Body of pancreas (tissue), 4 donors: ENCODE measurements at places on chromosomes 2 and 18. TPM values are rescaled to one million over a fixed set of nuclear protein-coding genes. Genes with fewer than 3 reads are reported as not detected.

DNA sequence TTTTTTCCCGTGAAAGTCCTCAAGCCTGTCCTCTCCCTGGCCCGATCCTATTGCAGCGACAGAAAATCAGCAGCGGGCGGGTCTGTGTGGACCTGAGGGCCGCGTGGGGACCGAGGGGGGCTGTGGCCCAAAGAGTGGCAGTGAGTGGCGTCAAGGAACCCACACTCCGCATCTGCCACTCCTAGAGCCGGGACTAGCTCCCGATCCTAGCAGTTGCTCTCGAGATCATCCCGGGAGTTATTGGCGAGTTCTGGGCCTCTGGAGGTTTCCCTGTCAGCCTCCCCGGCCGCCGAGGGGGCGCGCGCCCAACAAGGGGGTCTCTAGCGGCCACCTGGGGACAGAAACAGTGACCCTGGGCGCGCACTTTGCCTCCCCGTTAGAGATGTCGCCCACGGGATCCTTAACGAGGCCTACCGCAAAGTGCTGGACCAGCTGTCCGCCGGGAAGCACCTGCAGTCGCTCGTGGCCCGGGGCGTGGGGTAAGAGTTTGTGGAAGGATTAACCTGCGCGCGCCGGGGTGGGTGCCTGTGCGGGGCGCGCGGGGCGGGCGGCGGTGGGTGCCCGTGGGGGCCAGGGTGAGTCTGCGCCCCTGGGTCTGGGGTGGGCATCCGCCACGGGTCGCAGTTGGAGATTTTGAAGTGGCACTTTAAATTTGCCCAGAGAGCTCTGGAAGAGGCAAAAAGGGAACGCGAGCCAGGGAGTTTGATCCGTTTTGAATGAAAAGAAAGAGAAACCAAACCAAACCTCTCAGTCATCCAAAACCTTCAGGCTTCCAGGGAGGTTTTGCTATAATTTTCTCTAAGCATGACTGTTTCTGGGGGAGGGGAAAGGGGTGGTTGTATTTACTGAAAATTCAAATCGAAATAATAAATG is 3.5 kb downstream of the ADCYAP1 start:
- peak overlapping the region; percentile 24 for H3K4me3 ChIP-seq
- H3K27me3 ChIP-seq = peaks cover 49% of the 10 kb centered on the region
- H3K36me3 ChIP-seq = no peaks in the 10 kb centered on the region
- no peak overlapping the region for H3K27ac ChIP-seq
- peaks cover 46% of the 10 kb centered on the region for H3K4me1 ChIP-seq

DNA sequence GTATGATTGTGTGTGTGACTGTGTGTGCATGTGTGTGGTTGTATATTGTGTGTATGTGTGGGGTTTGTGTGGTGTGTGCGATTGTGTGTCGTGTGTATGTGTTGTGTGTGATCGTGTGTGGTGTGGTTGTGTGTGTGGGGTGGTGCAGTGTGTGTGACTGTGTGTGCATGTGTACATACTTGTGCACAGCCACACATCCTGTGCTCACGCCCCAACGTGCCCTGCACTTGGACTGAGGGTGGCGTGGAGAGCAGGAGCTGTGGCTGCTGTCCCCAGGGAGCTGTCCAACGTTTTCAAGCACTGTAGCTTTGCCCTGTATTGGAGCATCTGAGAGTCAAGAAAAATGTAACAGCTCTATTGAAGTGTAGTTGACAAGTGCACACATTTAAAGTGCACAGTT is 243.2 kb upstream of the HDAC4 start:
- no peaks in the 10 kb centered on the region for H3K36me3 ChIP-seq
- no peak overlapping the region for H3K27ac ChIP-seq
- no peak for DNase-seq

GRCh38 chr2:211454679-211455078 is 898.3 kb downstream of the CPS1 start:
- DNase-seq = peak; percentile 5
- no peaks in the 10 kb centered on the region for H3K27me3 ChIP-seq
- H3K27ac ChIP-seq = no peak overlapping the region
- H3K4me1 ChIP-seq = no peaks in the 10 kb centered on the region
- H3K36me3 ChIP-seq = no peaks in the 10 kb centered on the region

DNA sequence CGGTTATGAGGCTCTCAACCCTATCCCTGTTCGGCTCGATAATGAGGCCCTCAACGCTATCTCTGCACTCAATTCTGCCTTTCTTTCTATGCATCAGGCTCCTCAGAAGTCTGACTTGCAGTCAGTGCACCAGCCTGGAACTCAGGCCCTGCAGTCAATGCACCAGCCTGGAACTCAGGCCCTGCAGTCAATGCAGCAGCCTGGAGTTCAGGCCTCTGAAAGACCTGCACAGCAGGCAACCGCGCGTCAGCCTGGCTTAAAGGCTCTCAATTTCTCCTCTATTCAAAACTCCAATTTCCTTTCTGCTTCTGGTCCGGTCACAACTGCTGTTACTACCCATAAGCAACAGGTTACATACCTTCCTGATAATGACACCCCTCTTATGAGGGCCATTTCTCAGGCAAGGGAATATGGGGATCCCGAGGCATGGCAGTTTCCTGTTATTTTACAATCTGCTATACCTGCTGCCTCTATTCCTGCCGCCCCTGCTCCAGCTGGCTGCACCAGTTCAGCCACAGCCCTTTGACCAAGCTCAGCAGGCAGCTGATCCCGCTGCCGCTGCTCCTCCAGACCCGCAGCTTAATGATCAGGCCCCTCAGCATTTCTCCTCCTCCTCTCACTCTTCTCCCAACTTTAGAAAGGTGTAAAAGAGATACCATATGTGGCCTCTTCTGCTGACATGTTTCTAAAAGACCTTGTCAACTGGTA is 933.6 kb upstream of the FANCL start:
- no peaks in the 10 kb centered on the region for H3K36me3 ChIP-seq
- H3K4me1 ChIP-seq = no peaks in the 10 kb centered on the region
- no peak for DNase-seq
- H3K27me3 ChIP-seq = no peaks in the 10 kb centered on the region

DNA sequence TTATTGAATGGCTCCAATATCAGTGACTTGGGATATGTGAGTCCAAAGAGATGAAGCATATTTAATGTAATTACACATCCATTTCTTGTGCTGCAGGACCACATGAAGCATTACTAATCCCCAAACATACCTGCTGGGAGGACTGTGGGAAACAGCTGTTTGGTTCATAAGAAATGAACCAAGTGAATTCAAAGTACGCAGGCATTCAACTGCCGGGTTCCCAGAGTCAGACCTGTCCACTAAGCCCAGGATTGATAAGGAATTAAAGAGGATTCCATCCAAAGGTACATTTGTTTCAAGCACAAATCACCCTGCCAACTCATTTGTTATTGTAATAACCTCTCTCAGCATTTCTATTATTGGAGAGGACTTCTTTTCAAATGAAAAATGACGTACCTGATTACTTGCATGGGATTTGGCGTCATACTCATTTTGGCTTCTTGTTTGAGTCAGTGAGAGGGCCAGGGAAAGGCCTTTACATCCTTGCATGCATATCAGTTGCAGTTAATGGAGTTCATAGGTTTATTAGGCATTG is 230.7 kb downstream of the TXNL1 start:
- H3K27ac ChIP-seq = no peak overlapping the region
- H3K27me3 ChIP-seq = no peaks in the 10 kb centered on the region
- no peak overlapping the region for H3K4me3 ChIP-seq
- H3K4me1 ChIP-seq = no peaks in the 10 kb centered on the region

- H3K4me3 ChIP-seq = no peak overlapping the region
- no peaks in the 10 kb centered on the region for H3K27me3 ChIP-seq
- DNase-seq = no peak
- no peaks in the 10 kb centered on the region for H3K36me3 ChIP-seq
- H3K4me1 ChIP-seq = peaks cover 6% of the 10 kb centered on the region
- H3K27ac ChIP-seq = no peak overlapping the region
Measured at GRCh38 chr18:23706971-23707640, 17.9 kb downstream of the LAMA3 start.

DNA sequence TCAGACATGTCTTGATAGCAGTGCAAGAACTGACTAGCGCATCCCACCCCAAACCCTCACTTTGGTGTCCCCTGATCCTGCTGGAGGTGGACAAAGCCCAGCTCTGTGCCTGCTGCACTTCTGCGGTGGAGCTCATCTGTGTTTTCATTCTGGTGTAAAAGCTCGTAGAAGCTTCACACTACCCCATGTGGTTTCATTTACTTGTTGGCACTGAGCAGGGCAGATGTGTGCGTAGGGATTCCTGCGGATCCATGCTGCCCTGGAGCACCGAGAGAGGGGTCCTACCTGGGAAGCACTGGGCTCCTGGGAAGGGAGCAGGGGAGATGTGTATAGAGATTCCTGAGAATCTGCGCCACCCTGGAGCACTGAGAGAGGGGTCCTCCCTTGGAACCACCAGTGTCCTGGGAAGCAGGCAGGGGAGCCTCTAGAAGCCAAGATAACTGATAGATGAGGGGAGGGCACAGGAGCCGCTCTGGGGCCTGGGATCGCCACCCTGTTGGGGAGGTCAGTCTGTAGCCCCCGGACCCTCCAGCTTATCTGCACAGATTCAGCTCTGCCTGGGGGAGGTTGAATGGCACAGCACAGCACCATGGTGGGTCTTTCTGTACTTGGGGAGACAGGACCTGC is 106.9 kb upstream of the OTOS start:
- no peak overlapping the region for H3K27ac ChIP-seq
- H3K27me3 ChIP-seq = no peaks in the 10 kb centered on the region
- H3K36me3 ChIP-seq = no peaks in the 10 kb centered on the region
- H3K4me3 ChIP-seq = no peak overlapping the region

GRCh38 chr2:189594305-189594704 is 13.7 kb upstream of the SLC40A1 start:
- H3K36me3 ChIP-seq = no peaks in the 10 kb centered on the region
- H3K4me1 ChIP-seq = no peaks in the 10 kb centered on the region
- no peak overlapping the region for H3K4me3 ChIP-seq
- no peak for DNase-seq
- no peak overlapping the region for H3K27ac ChIP-seq

DNA sequence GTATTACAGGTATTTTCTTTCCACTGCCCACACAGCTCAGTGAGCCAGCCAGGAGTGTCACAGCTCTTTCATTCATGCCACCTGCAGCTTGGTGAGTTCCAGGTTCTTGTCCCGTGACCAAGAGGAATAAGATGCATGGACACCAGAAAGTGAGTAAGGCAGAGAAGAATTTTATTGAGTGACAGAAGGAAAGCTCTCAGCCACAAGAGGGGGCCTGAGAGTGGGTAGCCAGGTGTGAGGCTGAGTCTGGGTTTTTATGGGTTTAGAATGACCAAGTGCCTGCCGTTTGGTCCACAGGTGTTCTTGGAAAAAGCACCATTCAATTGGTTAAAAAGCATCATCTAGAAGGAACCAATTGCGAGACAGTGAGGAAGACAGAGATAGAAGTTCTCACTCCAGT is 1097.1 kb upstream of the SLC39A10 start:
- no peak overlapping the region for H3K27ac ChIP-seq
- no peaks in the 10 kb centered on the region for H3K27me3 ChIP-seq
- H3K36me3 ChIP-seq = no peaks in the 10 kb centered on the region
- no peaks in the 10 kb centered on the region for H3K4me1 ChIP-seq

GRCh38 chr2:51693640-51694039 is 661.7 kb upstream of the NRXN1 start:
- H3K27me3 ChIP-seq = no peaks in the 10 kb centered on the region
- H3K4me3 ChIP-seq = no peak overlapping the region
- H3K27ac ChIP-seq = no peak overlapping the region
- DNase-seq = no peak
- H3K36me3 ChIP-seq = no peaks in the 10 kb centered on the region

DNA sequence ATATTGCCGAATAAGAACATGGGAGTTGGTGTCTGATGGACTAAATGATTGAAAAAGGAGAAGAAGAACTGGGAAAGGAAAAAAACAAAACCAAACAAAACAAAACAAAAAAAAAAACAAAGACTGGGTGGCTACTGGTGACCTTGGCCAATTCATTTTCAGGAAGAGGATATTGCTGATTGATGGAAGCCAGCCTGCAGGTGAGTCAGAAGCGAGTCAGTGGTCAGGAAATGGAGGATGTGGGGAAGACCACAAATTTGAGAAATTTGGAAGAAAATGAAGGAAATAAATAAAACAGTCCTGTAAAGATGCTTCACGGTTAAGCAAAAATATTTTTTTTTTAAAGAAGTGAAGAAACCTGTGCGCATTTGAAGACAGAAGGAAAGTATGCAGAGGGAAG is 296.9 kb downstream of the ZNF521 start:
- H3K27ac ChIP-seq = no peak overlapping the region
- DNase-seq = no peak
- no peaks in the 10 kb centered on the region for H3K27me3 ChIP-seq
- no peaks in the 10 kb centered on the region for H3K4me1 ChIP-seq
- no peak overlapping the region for H3K4me3 ChIP-seq

GRCh38 chr2:46964835-46965560 is 49.4 kb upstream of the MCFD2 start:
- H3K27me3 ChIP-seq = no peaks in the 10 kb centered on the region
- H3K4me3 ChIP-seq = no peak overlapping the region
- no peak overlapping the region for H3K27ac ChIP-seq
- H3K4me1 ChIP-seq = peaks cover 49% of the 10 kb centered on the region
- no peaks in the 10 kb centered on the region for H3K36me3 ChIP-seq

- H3K36me3 ChIP-seq = no peaks in the 10 kb centered on the region
- no peak overlapping the region for H3K4me3 ChIP-seq
- peak overlapping the region; percentile 98 for H3K27ac ChIP-seq
Measured at GRCh38 chr18:22166069-22166950, 3.1 kb upstream of the GATA6 start.

DNA sequence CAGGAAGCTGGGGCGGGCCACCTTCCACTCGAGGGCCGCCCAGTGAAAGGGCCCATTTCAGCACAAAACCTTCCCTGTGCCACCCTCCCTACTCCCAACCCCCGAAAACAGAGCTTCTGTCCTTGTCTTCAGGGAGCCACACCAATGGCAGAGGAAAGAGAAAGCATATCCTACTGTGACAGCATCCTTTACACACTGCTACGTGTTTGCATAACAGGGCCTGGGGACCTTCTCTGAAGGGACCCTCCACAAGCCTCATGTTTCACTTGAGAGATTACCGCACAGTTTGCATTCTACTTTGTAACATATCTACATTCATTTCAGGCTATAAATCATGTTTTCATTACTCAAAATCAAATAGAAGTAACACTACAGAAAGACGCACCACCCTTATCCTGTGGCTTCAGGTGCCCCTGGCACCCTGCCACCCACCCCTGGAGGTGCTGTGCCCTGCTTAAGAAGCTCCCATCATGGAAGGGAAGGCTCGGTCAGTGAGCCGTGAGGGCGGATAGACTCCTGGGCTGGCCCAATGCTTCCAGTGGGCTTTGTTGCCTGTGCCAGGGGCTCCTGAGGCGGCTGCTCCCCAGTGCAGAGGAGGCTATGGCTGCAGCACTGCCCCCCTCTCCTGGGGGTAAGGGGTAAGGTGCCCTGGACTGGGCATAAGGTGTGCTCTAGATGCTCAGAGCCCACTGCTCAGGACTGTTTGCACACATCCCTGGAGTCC is 52.0 kb downstream of the EIPR1 start:
- H3K27ac ChIP-seq = no peak overlapping the region
- no peaks in the 10 kb centered on the region for H3K4me1 ChIP-seq
- no peak for DNase-seq
- H3K36me3 ChIP-seq = no peaks in the 10 kb centered on the region
- no peak overlapping the region for H3K4me3 ChIP-seq
- H3K27me3 ChIP-seq = no peaks in the 10 kb centered on the region

- no peak for DNase-seq
- H3K4me3 ChIP-seq = no peak overlapping the region
- no peaks in the 10 kb centered on the region for H3K27me3 ChIP-seq
- no peaks in the 10 kb centered on the region for H3K36me3 ChIP-seq
Measured at GRCh38 chr2:57692395-57692794, 354.2 kb upstream of the VRK2 start.

CFC1B gene
- total RNA-seq = not detected

RTKN gene
- total RNA-seq = 36.1 TPM

G6PC2 gene
- 21.3 TPM for total RNA-seq

GULP1 gene
- 50.3 TPM for total RNA-seq

ATRAID gene
- total RNA-seq = 75.0 TPM

CHRNG gene
- not detected for total RNA-seq

SLC1A4 gene
- 14.5 TPM for total RNA-seq

KDM3A gene
- 34.0 TPM for total RNA-seq

LYG1 gene
- 1.6 TPM for total RNA-seq
